ENCODE measurements at places on chromosomes 12 and 14. TPM values are rescaled to one million over a fixed set of nuclear protein-coding genes. Genes with fewer than 3 reads are reported as not detected.

Gene CLEC4D
- not detected for polyA plus RNA-seq

Gene SLC6A12
- polyA plus RNA-seq: 0.75 TPM

Gene PZP
- polyA plus RNA-seq: 0.52 TPM

Gene SLC6A15
- polyA plus RNA-seq: 2.9 TPM

Gene KRT6C
- polyA plus RNA-seq: not detected

Gene FUT8
- 10.1 TPM for polyA plus RNA-seq

Gene RD3L
- not detected for polyA plus RNA-seq

Gene ACRBP
- 2.9 TPM for polyA plus RNA-seq

Gene MIP
- not detected for polyA plus RNA-seq
